ENCODE measurements at places on chromosomes 6 and 20.
A peak's percentile ranks its signal among the peaks of the same experiment; 100 is the strongest.

DNA sequence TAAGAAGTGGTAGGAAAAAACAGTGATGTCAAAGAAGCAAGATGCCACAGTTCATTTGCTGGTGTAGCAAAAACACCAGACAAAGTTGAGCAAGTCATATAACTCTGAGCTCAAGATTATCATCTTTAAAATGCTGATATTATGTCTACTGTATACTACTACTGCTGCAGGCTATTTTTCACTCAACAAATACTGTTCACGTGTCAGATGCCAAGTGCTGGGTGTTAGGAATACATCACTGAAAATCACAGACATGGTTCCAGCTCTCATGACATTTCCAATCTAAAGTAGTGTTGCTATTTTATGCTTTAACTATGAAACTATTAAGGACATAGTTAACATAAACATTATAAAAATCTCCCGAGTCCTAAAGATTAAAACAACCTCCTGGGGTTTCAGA, 163.0 kb downstream of the NKAIN2 start:
- DNase-seq = no peak

GRCh38 chr6:81204731-81205130, 547.8 kb downstream of the TENT5A start:
- no peak for DNase-seq

GRCh38 chr6:139871803-139872510, 497.5 kb upstream of the CITED2 start:
- no peak for DNase-seq

- DNase-seq = no peak
These were observed 36.5 kb downstream of the PPP1R16B start for GRCh38 chr20:38842026-38842425.

- no peak for DNase-seq
These were observed at the start of gene GPX5 for GRCh38 chr6:28525496-28526039. Gene GPX5 (plus strand): TSS chr6:28525881. CDS start chr6:28526014, 133 bp downstream.

- DNase-seq = no peak
These were observed 52.5 kb upstream of the SPTLC3 start for GRCh38 chr20:12956303-12956702.

- DNase-seq = no peak
These were observed 141.6 kb upstream of the DTNBP1 start for GRCh38 chr6:15804164-15805154.

- no peak for DNase-seq
These were observed 135.8 kb upstream of the CITED2 start for GRCh38 chr6:139510040-139510790.

DNA sequence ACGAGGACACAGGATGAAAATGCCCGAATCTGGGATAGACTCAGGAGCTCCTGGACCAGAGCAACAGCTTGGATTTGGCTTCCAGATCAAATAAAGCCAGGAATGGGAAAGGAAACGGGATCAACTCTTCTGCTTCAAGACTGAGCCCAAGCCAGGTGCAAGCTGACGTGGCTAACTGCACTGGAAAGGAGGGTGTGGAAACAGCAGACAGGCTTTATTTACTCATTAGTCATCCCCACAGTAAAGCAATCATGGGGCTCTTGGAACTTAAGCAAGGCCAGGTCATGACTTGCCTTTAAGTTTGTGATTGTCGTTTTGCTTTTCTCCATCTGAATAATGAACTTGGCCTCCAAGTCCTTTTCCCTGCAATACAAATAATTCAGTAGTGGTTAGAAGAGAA, 45.2 kb downstream of the KIF16B start:
- no peak for DNase-seq

GRCh38 chr6:117025310-117025709, 148.3 kb downstream of the RFX6 start:
- no peak for DNase-seq

- no peak for DNase-seq
These were observed 2.5 kb downstream of the SCML4 start for GRCh38 chr6:107821591-107821990.

GRCh38 chr6:40880906-40881305, 158.1 kb downstream of the UNC5CL start:
- DNase-seq = no peak

DNA sequence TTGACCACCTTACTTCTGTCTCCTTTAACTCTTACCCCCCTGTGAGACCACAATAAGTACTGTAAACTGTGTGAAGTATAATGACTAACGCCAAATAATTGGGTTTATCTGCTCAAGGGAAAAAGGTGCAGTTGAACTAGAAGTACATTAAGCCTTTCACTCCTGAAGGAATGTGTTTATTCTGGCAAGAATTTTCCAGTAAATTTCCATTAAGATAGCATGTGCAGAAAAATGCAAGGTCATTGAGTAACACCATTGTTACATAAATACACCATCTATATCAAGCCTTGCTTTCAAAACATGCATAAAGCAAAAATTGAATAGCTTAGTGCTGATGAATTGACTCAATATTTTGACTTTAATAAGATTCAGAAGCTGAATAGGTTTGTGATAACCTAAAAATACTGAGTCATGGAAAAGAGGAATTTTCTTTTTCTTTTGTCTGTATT, 65.4 kb downstream of the ARHGAP18 start:
- DNase-seq = no peak

- DNase-seq = no peak
These were observed 159.8 kb downstream of the NRN1 start for GRCh38 chr6:5846889-5847288.

DNA sequence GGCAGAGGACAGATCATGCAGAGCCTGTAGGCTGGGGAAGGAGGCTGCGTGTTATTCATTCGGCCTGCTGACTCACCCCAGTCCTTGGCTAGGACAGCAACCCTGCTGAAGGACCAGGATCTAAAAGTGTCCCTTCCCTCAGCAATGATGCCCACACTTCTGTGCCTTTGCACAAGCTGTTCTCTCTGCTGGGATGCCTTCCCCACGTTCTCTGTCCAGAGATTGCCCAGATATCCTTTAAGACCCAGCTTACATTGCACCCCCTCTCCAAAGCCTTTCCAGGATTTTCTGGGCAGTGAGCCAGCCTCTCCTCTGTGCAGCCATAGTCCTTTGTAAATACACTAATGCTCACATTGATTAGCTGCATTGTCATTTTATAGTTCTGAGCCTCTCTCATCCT, 99.3 kb upstream of the CHD6 start:
- DNase-seq = no peak

DNA sequence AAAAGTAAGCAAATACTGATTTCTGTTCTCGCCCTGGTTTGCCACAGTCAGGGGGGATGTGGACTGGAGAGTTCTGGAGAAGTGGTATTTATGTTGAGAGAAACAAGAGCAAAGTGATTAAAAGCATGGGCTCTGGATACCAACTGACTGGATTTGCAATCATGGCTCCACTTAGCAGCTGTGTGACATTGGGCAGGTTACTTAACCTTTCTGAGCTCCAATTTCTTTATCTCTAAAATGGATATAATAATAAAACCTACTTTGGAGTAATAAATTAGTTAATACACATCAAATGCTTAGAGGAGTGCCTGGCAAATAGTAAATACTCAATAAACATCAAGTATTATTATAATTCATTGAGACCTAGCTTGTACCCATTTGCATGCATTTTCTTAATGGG, 111.7 kb downstream of the CLIC5 start:
- no peak for DNase-seq

DNA sequence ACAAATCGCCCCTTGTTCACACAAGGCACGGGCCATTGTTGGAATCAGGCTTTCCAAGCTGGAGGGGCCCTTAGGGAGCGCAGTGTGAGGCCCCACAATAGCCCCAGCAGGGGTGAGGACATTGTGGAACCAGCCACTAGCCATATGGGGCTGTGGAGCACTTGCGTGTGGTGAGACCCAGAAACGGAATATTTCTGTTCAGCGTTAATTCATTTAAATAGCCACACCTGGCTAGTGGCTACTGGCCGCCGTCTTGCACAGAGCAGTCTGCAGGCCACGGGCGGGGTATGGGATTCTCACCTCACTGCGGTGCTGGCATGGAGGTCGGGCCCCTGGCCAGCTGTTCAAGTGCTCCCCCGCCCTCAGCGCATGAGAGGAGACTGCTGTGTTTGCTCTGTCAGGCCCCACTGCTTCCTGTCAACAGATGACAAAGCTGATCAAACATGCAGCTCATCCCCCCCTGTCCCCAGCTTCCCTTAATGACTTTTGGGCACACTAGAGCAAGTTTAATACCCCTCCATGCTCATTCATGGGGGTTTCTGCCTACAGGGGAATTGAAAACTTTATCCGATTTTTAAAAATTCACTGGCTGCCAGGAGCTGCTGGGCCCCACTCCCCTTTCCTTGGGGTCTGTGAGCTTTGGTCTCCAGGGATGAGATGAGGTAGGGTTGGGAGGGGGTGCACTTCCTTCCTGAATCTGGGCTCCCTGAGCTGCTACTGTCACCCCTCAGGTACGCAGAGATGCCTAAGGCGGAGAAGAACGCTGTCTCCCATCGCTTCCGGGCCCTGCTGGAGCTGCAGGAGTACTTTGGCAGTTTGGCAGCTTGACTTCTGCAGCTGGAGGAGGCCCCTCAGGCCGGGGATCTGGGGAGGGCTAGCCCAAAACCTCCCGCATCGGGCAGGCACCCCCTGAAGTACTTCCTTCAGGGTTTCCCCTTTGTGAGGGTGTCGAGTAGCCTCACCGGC, 13.6 kb downstream of the ITPA start:
- DNase-seq = no peak

GRCh38 chr6:152897807-152898399, 84.9 kb downstream of the FBXO5 start:
- DNase-seq = peak; percentile 24

- DNase-seq = no peak
These were observed 35.8 kb downstream of the RIPOR2 start for GRCh38 chr6:24899997-24900325.

- DNase-seq = no peak
These were observed 1066.5 kb upstream of the MANEA start for GRCh38 chr6:94510877-94511276.

- peak; percentile 95 for DNase-seq
These were observed at the start of gene IFNGR1 for GRCh38 chr6:137218917-137219663. Gene IFNGR1 (minus strand): TSS chr6:137219385. CDS start chr6:137219327, 58 bp downstream.

GRCh38 chr6:44559486-44560270, 172.2 kb downstream of the CDC5L start:
- DNase-seq = no peak

DNA sequence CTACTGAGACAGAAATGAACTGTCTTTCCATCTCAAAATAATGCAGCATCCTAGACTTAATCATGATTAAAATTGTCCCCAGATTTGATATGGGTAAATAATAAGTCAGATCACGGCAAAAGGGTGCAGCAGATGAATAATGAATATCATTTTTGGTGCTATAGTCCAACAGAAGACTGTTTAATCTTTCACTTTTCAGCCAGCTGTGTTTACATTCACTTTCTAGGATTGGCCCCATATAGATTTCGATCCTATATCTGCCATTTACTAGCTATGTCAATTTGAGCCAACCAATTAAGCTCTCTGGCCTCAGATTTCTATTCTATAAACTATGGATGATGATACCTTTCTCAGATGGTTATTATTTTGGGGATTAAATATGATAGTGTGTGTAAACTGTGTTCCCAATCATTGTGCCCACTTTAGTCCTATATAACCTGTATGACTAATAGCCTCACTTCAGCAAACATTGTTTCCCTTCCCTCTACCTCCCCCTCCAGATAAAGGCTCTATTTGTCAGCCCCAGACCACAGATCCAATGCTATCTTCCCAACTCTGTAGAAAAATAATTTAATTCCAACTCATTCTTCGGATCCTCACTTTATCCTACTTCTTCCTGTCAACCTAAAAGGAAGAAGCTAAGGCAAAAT, 53.6 kb upstream of the NT5E start:
- DNase-seq = no peak

- no peak for DNase-seq
These were observed 98.9 kb downstream of the FYN start for GRCh38 chr6:111774346-111774703.

- peak; percentile 63 for DNase-seq
These were observed 78.7 kb upstream of the BTN3A2 start for GRCh38 chr6:26286168-26286877.

DNA sequence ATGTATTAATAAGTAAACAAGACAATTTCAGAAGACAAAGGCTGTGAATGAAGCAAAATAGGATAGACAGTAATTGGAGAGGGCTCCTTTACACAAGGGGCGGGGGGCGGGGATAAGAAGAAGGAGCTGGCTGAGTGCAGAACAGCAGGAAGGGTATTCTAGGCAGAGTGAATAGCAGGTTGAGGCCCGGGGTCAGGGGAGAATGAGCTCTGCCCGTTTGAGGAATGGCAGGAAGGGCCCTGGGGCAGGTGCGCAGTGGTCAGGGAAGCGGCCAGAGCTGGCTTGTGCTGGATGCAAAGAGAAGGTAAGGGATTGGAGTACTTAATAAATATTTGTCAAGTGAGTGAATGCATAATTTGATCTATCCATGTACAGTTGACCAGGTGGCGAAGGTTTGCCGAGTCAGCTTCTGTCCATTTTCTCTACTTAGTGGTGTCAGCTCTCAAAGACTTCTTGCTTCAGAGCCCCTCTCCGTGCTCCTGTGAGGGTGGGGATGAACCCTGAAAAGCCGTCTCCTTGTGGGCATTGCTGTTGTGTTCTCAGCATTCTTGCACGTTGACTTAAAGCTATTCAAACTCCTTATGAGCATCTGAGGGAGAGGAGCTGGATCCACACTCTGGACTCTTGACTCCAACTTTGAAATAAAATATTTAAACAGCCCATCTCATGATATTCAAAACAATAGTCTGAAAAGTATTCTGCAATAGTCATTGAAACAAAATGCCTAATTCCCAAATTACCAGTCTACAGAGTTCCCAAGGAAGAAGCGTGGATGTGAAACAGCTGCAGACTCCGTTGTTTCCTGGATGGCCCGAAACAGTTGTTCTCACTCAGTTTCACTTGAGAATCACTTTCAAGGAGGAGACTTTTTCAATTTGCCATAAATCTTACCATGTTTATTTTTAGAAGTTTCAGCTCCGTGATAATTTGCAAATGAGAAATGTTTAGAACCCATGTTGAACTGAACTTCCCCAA, 105.1 kb downstream of the EDN3 start:
- DNase-seq = no peak

GRCh38 chr6:52482903-52483670, 62.9 kb downstream of the EFHC1 start:
- no peak for DNase-seq

GRCh38 chr6:7878401-7878964, 32.1 kb downstream of the TXNDC5 start:
- DNase-seq = no peak

DNA sequence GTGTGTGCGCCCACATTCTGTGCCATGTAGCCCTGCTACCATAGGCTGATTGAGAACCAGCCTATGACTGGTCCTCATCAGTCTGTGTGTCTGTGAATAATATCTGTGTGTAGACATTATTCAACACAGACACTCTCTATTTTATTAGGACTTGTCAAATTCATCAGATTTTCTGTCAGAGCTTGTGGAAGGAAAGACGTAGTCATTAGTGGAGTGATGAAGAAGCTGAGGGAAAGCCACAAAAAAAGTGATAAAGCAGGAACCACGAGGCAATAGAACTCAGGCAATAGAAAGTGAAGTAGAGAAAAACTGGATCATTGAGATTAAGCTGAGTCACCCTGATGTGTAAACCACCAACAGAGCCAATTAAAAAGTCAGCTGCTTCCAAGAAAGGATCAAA, 122.2 kb upstream of the MARCKS start:
- no peak for DNase-seq

Measured in stimulated activated CD4-positive, alpha-beta T cell treated with anti-CD3 and anti-CD28 coated beads, TNF-alpha, amount 100 ng/mL, for 1 hour (primary cell).